ENCODE measurements at places on chromosomes 16 and 17.

DNA sequence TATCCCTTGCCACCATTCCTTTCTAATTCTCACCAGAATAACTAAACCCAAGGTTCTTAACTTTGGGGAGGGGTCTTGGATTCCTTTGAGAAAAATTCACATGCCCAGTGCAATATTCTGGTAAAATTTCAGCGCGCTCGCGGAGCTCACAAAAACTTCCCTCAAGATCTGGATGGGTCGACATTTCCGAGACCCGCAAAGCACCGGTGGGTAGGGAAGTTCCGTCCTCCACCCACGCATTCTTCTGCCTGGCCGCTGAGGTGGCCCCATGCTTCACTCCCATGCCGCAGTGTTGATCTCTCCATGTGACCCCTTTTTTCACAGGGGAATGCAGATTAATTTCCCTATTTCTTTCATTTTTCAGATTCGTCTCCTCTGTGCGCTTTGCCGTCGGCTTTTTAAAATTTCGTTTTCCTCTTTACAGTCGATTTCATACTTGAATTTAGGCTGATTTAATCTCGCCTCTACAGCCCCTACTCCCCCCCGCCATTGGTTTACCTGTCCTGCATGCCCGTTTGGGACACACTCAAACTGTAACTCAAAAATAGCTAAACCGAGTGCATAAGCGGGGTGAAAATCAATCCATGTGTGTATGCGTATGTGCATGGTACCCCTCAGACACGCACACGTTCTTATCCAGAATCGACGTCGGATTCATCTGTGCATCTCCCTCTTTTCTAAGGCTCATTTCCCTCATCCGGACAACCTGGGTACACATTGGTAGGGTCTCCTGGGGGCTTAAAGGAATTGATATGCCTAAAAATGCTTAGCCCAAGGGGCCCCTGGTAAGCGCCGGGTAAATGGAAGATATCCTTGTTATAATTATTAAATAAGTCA, 1.4 kb upstream of the SP6 start:
- DNase-seq = no peak

GRCh38 chr16:3046641-3047386, 453 bp downstream of the MMP25 start:
- DNase-seq = no peak

GRCh38 chr17:82216301-82217119, 3.9 kb upstream of the CCDC57 start:
- no peak for DNase-seq

GRCh38 chr16:66335704-66336329, 30.7 kb upstream of the CDH5 start:
- DNase-seq = no peak

DNA sequence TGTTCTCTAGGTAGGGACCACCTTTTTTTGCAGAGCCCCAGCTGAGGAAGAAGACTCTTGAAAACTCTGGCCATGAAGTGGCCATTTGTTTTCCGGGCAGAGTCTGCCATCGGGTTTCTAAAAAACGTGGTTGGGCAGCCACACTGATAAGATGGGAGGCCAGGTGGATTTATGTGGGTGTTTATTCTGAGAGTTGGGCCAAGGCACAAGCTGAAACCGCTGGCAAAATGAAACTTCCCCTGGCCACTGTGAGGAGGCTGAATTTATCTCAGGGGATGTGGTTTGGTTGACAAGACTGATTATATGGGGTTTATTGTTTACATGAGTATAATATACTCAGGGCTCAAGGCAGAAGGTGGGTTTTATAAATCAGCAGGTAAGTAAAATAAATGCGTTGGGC, 421.8 kb downstream of the UTP18 start:
- no peak for DNase-seq

GRCh38 chr17:72813481-72813880, 279.0 kb downstream of the SLC39A11 start:
- DNase-seq = no peak

GRCh38 chr16:28534542-28535373, 4.0 kb downstream of the NUPR1 start:
- DNase-seq = no peak

- DNase-seq = no peak
These were observed 103.8 kb downstream of the HAPSTR1 start for GRCh38 chr16:9195287-9195686.

- DNase-seq = no peak
These were observed 77.6 kb upstream of the TNRC6C start for GRCh38 chr17:77880711-77881450.

DNA sequence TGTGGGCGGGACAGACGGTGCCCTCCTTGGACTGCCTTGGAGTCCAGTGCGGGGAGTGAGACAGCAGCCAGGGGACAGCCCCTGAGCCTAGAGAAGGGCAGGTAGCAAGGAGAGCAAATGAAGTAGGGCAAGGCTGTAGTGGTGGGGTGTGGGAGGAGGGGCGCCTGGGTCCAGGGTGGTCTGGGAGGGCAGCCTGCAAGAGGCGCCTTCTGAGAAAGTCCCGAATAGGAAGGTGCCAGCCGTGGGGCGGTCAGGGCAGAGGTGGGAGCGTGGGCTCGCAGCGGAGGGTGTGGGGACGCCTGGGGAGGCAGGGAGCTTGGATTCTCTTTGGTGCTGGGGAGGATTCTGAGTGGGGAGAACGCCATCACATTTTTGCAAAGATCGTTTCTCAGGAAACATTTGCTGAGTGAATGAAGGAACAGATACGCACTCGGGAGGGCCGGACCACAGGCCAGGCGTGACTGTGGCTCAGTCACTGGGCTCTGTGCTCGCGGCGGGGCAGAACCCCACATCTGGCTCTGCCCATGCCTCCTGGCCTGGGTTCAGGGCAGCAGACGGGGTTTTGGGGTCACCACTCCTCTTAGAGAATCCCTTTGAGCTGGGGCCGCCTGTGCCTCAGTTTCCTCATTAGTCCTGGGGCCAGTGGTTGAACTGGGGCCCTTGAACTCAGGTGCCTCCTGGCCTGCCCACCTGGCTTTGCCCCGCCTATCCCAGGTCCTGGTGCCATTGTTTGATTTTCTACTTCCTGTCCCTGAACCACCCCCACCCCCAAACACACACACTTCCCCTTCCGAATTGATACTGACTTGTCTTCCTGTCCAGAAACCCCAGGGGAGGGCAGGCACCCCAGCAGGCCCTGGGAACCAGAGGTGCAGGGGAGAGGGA, 4.2 kb downstream of the SNN start:
- DNase-seq = no peak

DNA sequence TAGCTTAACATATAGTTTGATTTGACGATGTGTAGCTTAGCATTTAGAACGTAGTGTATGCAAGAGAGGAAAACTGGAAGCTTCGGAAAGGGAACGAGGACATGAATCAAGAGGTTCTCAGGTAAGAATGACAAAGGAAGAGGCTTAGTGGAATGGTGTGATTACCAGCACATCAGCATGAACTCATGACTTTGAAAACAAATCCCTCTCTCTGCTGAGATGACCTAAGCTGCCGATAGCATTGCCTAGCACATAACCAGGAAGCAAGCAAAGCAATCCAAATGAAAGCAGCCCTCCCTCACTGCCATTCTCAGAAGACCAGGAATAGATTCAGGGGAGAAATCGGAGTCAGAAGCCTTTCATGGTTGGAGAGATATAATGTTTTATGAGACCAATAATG, 51.3 kb upstream of the CCL1 start:
- no peak for DNase-seq

DNA sequence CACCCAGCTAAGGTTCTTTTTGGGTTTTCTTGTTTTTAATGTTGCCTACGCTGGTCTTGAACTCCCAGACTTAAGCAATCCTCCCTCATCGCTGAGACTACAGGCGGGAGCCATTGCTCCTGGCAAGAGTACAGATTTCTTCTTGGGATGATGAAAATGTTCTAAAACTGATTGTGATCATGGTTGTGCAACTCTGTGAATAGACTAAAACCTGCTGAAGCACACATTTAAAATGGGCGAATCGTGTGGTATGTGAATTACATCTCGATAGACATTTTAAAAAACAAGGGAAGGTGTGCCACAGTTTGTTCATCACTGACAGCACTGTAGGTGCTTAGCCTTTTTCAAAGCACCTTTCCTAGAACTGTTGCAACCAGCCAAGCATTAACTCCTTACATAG, 48.8 kb upstream of the CDH3 start:
- no peak for DNase-seq

GRCh38 chr16:79113826-79114225, 486.7 kb downstream of the MAF start:
- no peak for DNase-seq

DNA sequence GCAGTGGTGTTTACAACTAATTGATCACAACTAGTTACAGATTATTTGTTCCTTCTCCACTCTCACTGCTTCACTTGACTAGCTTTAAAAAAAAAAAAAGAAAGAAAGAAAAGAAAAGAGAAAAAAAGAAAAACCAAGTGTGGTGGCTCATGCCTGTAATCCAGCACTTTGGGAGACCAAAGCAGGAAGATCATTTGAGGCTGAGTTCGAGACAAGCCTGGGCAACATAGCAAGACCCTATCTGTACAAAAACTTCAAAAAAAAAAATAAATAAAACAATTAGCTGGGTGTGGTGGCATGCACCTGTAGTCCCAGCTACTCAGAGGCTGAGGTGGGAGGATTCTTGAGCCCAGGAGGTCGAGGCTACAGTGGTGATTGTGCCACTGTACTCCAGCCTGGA, 4.2 kb downstream of the SNTB2 start:
- no peak for DNase-seq

- no peak for DNase-seq
These were observed 1.2 kb downstream of the ARHGAP44 start for GRCh38 chr17:12790249-12791106.

- no peak for DNase-seq
These were observed 125.8 kb downstream of the C16orf78 start for GRCh38 chr16:49499414-49499785.

Data from cortex of kidney (tissue), 1 donor.